A673 (cell line): ENCODE measurements at places on chromosomes 1 and 21. TPM values are rescaled to one million over a fixed set of nuclear protein-coding genes. Genes with fewer than 3 reads are reported as not detected.
A peak's percentile ranks its signal among the peaks of the same experiment; 100 is the strongest.

DNA sequence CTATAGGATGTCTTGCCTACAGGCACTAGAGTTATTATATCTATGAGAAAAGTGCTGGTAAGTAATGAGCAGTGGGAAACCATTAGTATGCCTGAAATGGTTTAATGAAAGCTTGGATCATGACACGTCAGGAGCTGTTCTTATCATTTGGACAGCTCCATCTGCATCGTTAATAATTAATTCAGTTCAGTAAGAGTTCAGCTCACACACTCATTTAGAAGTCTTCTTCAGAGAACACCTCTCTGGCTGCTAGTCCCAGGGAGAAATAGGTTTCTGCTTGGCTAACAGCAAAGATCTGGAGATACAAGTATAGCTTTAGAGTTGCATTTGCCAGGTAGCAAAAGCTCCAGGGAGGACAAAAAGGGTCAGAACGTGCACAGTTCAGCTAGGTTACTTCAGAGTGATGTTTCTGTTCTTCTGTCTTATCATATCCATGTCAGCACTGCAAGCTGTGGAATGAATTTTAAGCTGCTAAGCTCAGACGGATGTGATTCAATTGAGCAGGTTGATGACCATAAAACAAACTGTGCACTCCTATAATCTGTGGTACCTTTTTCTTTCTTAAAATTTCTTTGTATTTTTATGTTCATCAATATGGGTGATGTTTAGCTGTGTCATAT is 173.6 kb downstream of the ADGRL2 start:
- DNase-seq, result no peak

DNA sequence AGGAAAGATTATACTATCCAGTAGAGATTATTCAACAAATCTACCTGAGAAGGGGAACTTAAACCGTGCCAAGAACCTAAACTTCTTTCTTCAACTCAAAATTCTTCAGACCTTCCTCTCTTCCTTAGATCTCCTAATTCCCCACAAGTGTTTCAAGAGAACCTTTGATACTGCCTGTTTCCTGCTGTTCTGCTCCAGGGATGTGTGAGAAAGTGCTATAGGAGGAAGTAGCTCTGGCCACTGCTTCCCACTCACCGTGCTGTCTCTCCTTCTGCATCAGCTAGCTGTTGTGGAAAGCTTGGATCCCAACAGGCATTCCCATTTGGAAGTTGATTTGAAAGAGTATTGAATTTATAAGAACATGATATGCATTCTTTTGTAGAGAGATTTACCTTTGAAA is 4.5 kb upstream of the NOS1AP start:
- no peak for DNase-seq

- DNase-seq, result no peak
These were observed 54.2 kb downstream of the EPS15 start for GRCh38 chr1:51464828-51465227.

- no peak for DNase-seq
These were observed 6.2 kb downstream of the ZRANB2 start for GRCh38 chr1:71074681-71075080.

- no peak for DNase-seq
These were observed 46.3 kb downstream of the HTR6 start for GRCh38 chr1:19710825-19711611.

GRCh38 chr1:212302745-212303383 is 17.7 kb downstream of the PPP2R5A start:
- no peak for DNase-seq

DNA sequence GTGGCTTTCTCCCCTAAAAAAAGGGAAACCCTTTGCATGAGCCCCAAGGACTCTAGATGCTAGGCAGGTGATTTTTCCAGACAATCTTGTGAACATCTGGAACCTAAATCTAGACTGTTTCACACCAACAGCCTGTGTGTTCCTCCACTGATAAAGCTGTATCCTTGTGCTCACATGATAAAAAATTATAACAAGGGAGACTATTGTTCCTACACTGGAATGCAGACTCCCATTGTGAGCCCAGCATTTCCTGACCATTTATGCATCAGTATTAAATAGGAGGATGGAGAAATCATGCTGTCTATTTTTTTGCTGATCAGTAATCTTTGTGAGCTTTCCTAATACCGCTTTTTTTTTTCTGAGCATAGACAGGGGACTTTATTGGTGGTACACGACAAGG is 52.5 kb downstream of the ZNF697 start:
- no peak for DNase-seq

GRCh38 chr1:47720111-47720510 is 277.1 kb downstream of the TRABD2B start:
- no peak for DNase-seq

- no peak for DNase-seq
These were observed 6.4 kb downstream of the MAP3K6 start for GRCh38 chr1:27360159-27361043.

DNA sequence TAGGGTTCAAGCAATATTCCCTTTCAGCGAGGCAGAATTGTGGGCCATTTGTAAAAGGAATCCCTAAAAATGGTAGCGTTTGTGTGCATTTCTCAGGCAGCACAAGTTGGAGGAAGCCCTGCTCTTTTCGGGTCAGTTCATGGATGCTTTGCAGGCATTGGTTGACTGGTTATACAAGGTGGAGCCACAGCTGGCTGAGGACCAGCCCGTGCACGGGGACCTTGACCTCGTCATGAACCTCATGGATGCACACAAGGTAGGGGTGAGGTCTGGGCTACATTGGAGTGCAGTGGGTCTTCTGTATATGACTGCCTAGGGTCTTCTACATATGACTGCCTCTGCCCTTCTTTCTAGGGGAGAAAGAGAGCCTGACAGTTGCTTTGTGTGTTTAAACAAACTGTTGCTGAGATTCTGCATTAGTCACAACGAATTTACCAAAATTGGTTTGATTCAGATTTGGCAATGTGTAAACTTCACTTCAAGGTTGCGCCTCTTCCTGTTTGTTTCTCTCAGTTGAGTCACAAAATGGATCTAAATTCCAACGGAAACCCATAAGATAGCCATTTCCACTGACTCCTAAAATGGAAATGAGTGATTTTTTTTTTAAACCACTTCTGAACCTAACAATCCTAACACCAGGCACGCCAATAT is 40.4 kb upstream of the BMP8A start:
- DNase-seq, result no peak

- DNase-seq, result no peak
These were observed 51.3 kb downstream of the ABL2 start for GRCh38 chr1:179178183-179178582.

DNA sequence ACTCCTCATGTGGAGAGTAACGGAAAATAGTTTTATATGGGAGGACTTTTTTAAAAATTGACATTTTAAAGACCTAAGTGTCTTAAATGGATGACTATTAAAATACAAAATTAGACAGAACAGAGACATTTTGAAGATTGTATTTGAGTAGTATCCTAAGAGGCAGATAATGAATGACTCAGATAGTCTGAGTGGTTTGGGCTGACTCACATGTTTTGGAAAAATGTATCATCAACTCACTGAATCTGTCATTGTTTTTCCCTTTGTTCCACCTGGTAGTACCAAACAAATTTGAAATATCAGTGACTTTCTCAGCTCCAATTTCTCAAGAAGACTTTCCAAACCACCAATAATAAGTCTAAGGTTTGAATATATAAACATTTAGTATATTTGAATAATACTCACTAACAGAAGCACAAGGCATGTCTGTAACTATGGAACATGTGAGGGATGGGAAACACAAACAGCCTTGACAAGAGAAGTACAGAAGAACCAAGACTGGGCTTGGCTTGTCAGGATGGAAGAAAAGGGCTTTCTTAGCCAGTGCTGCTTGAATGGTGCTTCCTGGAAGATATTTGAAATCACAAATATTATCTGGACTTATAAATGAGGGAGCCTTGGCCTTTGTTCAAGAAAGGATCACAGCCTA is 90.6 kb downstream of the SGIP1 start:
- DNase-seq, result no peak

- DNase-seq, result peak; percentile 37
These were observed 26.2 kb downstream of the DMAP1 start for GRCh38 chr1:44239331-44239960.

DNA sequence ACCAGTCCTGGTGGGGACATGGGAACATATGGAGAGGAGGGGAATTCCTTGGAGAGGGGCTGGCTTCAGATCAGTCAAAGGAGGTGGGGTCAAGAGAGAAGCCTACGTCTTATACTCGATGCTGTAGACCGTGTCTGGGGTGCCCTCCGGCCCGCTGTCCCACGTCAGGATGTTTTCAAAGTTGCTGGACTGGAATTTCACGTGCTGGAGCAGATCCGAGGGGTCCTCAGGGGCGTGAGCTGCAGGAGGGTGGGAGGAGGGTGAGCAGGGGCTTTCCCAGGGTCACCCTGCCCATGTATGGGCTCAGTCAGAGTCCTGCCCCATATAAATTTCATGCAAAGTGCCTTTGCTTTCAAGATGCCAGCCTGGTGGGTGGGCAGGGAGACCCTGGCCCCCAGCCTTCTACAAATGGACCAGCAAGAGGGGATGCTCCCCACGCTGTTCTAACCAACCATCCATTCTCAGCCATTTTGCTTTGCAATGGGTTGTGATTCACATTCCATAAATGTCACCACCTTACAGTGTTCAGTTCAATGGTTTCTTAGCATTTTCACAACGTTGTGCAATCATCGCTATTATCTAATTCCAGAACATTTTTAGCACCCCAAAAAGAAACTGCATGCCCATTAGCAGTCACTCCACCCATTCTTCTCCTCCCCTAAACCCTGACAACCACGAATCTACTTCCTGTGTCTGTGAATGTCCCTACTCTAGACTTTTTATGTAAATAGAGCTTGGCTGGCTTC is 4.3 kb downstream of the IL22RA1 start:
- DNase-seq, result no peak

- no peak for DNase-seq
These were observed 170.1 kb downstream of the SIPA1L2 start for GRCh38 chr1:232459826-232460225.

GRCh38 chr21:34004974-34005373 is 68.4 kb upstream of the MRPS6 start:
- DNase-seq, result no peak

DNA sequence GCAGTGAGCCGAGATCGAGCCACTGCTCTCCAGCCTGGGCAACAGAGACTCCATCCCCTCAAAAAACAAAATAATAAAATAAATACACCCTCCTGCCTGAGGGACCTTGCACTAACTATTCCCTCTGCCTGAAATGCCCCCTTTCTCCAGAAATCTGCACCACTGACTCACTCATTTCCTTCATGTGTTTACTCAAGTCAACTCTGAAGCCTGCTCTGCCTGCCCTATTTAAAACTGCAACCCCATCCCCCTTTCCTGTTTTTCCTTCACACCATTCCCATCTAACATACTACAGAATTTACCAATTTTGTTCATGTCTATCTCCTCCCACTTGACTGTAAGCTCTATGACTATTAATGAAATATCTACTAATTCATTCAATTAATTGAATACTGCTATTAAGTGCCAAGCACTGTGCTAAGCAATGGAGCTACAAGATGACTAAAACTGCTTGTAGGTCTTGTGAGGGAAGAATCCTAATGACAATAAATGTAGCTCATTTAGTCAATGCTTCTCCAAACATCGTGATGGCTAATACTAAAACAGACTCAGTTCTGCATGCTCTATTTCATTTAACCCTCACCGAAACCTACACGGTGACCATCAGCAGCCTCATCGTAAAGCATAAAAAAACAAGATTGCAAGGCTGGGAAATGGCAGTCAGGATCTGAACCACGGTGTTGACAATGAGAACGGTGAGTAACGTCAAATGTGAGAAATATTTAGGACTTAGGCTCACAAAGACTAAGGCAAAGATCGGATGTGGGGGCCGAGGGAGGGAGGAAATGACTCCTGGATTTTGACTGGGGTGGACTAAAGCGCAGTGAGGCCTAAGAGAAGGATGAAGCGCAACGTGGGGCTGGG is 749 bp upstream of the TMEM39B start:
- no peak for DNase-seq

- no peak for DNase-seq
These were observed 36.4 kb upstream of the HHAT start for GRCh38 chr1:210292231-210292871.

Gene LRRC38
- total RNA-seq, result not detected in 2 replicates

Gene VASH2
- 2.7 and 4.3 TPM in 2 replicates for total RNA-seq

Gene MSH4
- total RNA-seq, result 0.59 and 1.0 TPM in 2 replicates

Gene LAPTM5
- total RNA-seq, result not detected in 2 replicates

Gene GREM2
- not detected in 2 replicates for total RNA-seq
